ENCODE measurements at places on chromosomes 6 and 20.

- H3K36me3 ChIP-seq, result peaks cover 26% of the 10 kb centered on the region
- DNase-seq, result no peak
- peaks cover 3% of the 10 kb centered on the region for H3K27me3 ChIP-seq
- H3K4me3 ChIP-seq, result no peak overlapping the region
Measured at GRCh38 chr6:31266567-31267360, 5.1 kb downstream of the HLA-C start.

GRCh38 chr20:20712004-20712473 is 405 bp downstream of the RALGAPA2 start:
- no peak overlapping the region for H3K27ac ChIP-seq
- peak overlapping the region; percentile 75 for H3K4me3 ChIP-seq
- H3K27me3 ChIP-seq, result no peaks in the 10 kb centered on the region

- no peaks in the 10 kb centered on the region for H3K27me3 ChIP-seq
- no peak overlapping the region for H3K27ac ChIP-seq
- H3K4me3 ChIP-seq, result no peak overlapping the region
- no peaks in the 10 kb centered on the region for H3K4me1 ChIP-seq
Measured at GRCh38 chr20:8118039-8118438, 14.0 kb upstream of the PLCB1 start.

GRCh38 chr20:31662372-31662854 is 24.7 kb downstream of the COX4I2 start:
- H3K4me1 ChIP-seq, result peaks cover 43% of the 10 kb centered on the region
- DNase-seq, result no peak
- H3K27me3 ChIP-seq, result no peaks in the 10 kb centered on the region
- peak overlapping the region; percentile 19 for H3K27ac ChIP-seq
- peaks cover 49% of the 10 kb centered on the region for H3K36me3 ChIP-seq

DNA sequence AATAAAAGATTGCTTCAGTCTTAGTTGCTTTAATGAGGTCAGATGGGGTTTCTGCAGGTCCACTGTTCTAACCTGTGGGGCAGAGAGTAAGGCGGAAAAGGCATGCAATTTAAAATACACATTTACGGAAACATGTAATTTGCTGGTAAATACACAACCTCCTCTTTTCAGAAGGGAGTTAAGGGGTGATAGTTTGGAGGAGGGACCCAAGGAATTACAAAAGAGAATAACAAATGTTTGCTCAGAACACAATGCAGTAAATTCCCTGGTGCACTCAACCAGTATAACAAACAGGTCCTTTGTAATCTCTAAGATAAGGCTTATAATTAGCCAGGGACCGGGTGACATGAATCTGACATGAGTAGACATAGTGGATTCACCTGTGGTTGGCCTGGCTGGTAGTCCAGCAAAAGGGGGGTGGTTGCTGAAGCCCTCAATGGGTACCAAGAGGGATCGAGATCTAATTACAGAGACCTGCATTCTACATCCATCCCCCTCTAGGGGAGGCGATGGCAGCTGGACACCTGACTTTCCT is 295.1 kb downstream of the PHACTR1 start:
- no peak overlapping the region for H3K27ac ChIP-seq
- H3K27me3 ChIP-seq, result peaks cover 45% of the 10 kb centered on the region
- no peak overlapping the region for H3K4me3 ChIP-seq
- no peak for DNase-seq
- peaks cover 13% of the 10 kb centered on the region for H3K4me1 ChIP-seq
- no peaks in the 10 kb centered on the region for H3K36me3 ChIP-seq

GRCh38 chr20:1345030-1345755 is 16.3 kb upstream of the SDCBP2 start:
- H3K36me3 ChIP-seq, result peaks cover 5% of the 10 kb centered on the region
- no peak overlapping the region for H3K4me3 ChIP-seq
- H3K4me1 ChIP-seq, result no peaks in the 10 kb centered on the region
- H3K27me3 ChIP-seq, result no peaks in the 10 kb centered on the region
- no peak for DNase-seq

- no peak overlapping the region for H3K27ac ChIP-seq
- H3K4me3 ChIP-seq, result no peak overlapping the region
- no peak for DNase-seq
- H3K36me3 ChIP-seq, result no peaks in the 10 kb centered on the region
- H3K27me3 ChIP-seq, result no peaks in the 10 kb centered on the region
Measured at GRCh38 chr20:55009066-55009465, 533.7 kb downstream of the DOK5 start.

- H3K4me1 ChIP-seq, result peaks cover 61% of the 10 kb centered on the region
- H3K4me3 ChIP-seq, result no peak overlapping the region
- H3K27ac ChIP-seq, result no peak overlapping the region
- H3K27me3 ChIP-seq, result no peaks in the 10 kb centered on the region
Measured at GRCh38 chr20:57399587-57400155, 8.5 kb downstream of the RBM38 start.

DNA sequence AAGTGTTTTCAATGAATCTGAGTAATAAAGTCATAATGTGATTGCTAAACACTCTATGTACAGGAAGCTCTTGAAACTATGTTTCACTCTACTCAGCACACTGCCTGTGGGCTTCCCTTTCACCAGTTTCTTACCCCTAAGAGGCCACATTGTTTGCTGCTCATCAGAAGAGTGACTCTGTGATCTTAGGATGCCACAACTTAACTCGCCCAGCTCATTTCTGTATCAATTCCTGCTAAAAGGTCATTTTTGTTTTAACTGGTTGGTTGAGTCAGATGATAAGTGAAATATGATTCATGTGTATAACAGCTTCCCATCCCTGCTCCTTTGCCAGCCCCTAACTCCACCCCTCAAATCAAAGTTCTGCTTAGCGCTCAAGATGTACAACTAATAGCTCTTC is 9.8 kb upstream of the NDUFAF4 start:
- H3K4me1 ChIP-seq, result no peaks in the 10 kb centered on the region
- no peaks in the 10 kb centered on the region for H3K36me3 ChIP-seq
- H3K4me3 ChIP-seq, result no peak overlapping the region
- H3K27me3 ChIP-seq, result peaks cover 6% of the 10 kb centered on the region
- DNase-seq, result no peak

DNA sequence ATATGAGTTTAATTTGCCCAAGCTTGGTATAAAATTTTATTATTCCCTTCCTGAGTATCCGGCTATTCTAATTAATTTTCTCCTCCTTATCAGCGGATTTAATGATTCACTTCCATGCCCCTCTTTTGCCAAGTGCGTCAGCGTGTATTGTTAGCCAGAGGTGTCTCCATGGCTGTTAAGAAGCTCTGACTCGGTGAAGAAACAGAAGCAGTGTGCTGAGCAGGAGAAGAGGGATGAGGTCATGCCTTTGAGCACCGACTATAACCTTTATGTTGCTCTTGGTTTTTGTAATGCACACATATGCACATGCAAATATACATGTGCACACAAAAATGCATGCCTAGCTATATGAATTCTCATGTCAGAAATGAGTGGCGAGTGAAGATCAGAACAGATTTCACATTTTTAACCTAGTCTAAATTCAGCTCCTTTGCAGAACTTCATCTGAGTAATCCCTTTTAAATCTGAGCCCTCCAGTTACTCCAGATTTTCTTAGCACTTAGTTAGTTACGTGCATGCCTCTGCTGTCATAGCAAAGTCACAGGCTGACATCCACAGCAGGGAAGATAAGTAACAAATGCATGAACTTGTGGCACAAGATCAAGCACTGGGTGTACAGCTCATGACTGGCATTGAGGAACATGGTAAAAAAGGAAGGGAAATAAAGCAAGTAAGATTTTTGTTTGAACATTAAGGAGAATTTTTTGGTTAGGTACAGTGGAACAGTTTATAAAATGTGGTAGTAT is 24.3 kb downstream of the HTR1E start:
- H3K4me3 ChIP-seq, result no peak overlapping the region
- H3K27me3 ChIP-seq, result no peaks in the 10 kb centered on the region
- no peaks in the 10 kb centered on the region for H3K4me1 ChIP-seq
- no peaks in the 10 kb centered on the region for H3K36me3 ChIP-seq

DNA sequence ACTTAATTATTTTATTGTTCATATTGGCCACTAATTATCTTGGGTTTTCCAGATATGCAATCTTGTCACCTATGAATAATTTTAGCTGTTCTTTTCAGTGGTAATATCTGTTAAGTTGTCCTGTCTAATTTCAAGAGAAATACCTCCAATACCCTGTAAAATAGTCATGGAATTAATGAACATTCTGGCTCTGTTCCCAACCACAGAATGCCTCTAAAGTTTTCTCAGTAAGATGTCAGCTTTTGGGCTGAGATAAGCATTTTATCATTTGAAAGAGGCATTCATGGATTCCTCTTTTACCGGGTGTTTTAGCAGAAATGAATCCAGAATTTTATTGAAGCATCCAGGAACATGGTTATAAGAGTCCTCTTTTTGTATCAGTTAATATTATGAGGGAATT is 109.3 kb downstream of the WDR27 start:
- no peak overlapping the region for H3K27ac ChIP-seq
- no peak overlapping the region for H3K4me3 ChIP-seq
- DNase-seq, result peak; percentile 61
- H3K36me3 ChIP-seq, result no peaks in the 10 kb centered on the region
- no peaks in the 10 kb centered on the region for H3K27me3 ChIP-seq

- no peak overlapping the region for H3K4me3 ChIP-seq
- no peak for DNase-seq
- H3K27me3 ChIP-seq, result no peaks in the 10 kb centered on the region
- peaks cover 3% of the 10 kb centered on the region for H3K4me1 ChIP-seq
- H3K36me3 ChIP-seq, result no peaks in the 10 kb centered on the region
- no peak overlapping the region for H3K27ac ChIP-seq
Measured at GRCh38 chr6:73688351-73688750, 7.7 kb upstream of the CD109 start.

- H3K27me3 ChIP-seq, result peaks cover 23% of the 10 kb centered on the region
- H3K4me3 ChIP-seq, result no peak overlapping the region
- DNase-seq, result no peak
Measured at GRCh38 chr20:48486065-48486464, 341.7 kb downstream of the PREX1 start.

DNA sequence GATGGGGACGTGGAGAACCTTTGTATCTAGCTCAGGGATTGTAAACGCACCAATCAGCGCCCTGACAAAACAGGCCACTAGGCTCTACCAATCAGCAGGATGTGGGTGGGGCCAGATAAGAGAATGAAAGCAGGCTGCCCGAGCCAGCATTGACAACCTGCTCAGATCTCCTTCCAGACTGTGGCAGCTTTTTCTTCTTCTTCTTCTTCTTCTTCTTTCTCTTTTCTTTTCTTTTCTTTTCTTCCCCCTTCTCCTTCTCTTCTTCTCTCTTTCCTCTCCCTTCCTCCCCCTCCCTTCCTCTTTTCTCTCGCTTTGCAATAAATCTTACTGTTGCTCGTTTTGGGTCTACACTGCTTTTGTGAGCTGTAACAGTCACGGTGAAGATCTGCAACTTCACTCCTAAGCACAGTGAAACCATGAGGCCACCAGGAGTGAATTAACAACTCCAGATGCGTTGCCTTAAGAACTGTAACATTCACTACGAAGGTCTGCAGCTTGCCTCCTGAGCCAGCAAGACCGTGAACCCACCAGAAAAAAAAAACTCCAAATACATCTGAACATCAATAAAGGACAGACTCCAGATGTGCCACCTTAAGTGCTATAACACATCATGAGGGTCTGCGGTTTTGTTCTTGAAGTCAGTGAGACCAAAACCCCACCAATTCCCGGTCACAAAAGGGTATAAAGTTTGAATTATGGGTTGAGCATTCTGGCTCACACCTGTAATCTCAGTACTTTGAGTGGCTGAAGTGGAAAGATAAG is 19.6 kb upstream of the SERPINB1 start:
- no peaks in the 10 kb centered on the region for H3K36me3 ChIP-seq
- H3K4me3 ChIP-seq, result no peak overlapping the region
- DNase-seq, result no peak

DNA sequence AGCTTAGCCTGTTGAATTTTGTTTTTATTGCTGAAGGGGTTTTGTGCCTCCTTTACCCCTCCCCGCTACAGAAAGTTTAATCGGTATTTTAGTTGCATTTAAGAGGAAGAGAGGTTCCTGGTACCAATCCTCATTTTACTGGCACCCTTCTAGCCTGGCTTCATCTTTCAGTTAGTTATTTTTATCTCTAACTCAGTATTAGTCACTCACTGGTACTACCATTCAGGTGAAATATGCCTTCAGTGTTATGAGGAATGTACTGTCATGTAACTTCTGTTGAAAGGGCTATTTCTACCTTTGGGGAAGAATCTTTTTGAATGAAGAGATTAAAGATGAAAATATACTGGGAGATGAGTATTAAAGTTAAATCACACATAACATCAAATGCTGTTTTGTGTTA is 211.8 kb downstream of the CDKAL1 start:
- H3K27me3 ChIP-seq, result no peaks in the 10 kb centered on the region
- H3K4me1 ChIP-seq, result peaks cover 1% of the 10 kb centered on the region
- H3K36me3 ChIP-seq, result no peaks in the 10 kb centered on the region

- H3K27ac ChIP-seq, result no peak overlapping the region
- H3K4me3 ChIP-seq, result peak overlapping the region; percentile 9
- DNase-seq, result peak; percentile 50
Measured at GRCh38 chr6:125013938-125014660, 51.9 kb downstream of the RNF217 start.

DNA sequence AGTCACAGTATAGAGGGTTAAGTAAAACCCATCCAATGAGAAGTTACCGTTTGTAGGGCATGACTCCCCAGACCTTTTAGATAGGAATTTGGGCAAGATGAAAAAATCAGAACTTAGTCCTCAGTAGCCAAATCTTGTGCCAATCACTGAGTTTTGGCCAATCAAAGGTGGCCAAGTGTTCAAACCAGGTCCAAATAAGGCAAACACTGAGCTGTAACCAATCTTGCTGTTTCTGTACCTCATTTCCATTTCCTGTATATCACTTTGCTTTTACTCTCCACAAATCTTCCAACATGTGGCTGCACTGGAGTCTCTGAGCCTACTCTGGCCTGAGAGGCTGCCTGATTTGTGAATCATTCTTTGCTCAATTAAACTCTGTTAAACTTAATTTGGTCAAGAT is 81.8 kb upstream of the GPR6 start:
- H3K36me3 ChIP-seq, result no peaks in the 10 kb centered on the region
- no peak overlapping the region for H3K27ac ChIP-seq
- no peaks in the 10 kb centered on the region for H3K27me3 ChIP-seq
- no peak overlapping the region for H3K4me3 ChIP-seq
- H3K4me1 ChIP-seq, result no peaks in the 10 kb centered on the region

GRCh38 chr6:93136111-93136510 is 283.2 kb downstream of the EPHA7 start:
- no peak overlapping the region for H3K27ac ChIP-seq
- no peaks in the 10 kb centered on the region for H3K36me3 ChIP-seq
- no peaks in the 10 kb centered on the region for H3K4me1 ChIP-seq
- no peak for DNase-seq
- no peaks in the 10 kb centered on the region for H3K27me3 ChIP-seq

DNA sequence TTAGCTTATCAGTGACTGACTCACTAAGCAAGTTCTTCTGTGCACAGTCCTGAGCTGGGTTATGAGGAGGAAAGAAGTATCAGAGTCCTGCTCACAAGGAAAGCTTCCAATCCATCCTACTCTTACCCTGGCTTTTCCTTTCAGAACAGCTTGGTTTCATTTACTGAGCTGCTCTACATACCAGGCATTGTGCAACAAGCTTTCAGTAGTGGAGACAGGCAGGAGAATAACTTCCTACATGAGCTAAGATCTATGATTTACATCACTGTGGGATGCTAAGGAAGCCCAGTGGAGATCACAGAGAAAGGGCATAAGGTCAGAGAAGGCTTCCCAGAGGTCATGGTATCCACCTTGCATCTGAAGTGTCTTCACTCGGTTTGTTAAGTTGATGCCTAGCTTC is 144.5 kb downstream of the MAP3K7 start:
- DNase-seq, result peak; percentile 6
- no peaks in the 10 kb centered on the region for H3K36me3 ChIP-seq
- no peaks in the 10 kb centered on the region for H3K4me1 ChIP-seq
- H3K27me3 ChIP-seq, result peaks cover 12% of the 10 kb centered on the region
- H3K4me3 ChIP-seq, result no peak overlapping the region

Data from mesenchymal stem cell (in vitro differentiated cells and primary cell).